EL (cell line): ENCODE measurements at places on chromosomes 13 and 19.

DNA sequence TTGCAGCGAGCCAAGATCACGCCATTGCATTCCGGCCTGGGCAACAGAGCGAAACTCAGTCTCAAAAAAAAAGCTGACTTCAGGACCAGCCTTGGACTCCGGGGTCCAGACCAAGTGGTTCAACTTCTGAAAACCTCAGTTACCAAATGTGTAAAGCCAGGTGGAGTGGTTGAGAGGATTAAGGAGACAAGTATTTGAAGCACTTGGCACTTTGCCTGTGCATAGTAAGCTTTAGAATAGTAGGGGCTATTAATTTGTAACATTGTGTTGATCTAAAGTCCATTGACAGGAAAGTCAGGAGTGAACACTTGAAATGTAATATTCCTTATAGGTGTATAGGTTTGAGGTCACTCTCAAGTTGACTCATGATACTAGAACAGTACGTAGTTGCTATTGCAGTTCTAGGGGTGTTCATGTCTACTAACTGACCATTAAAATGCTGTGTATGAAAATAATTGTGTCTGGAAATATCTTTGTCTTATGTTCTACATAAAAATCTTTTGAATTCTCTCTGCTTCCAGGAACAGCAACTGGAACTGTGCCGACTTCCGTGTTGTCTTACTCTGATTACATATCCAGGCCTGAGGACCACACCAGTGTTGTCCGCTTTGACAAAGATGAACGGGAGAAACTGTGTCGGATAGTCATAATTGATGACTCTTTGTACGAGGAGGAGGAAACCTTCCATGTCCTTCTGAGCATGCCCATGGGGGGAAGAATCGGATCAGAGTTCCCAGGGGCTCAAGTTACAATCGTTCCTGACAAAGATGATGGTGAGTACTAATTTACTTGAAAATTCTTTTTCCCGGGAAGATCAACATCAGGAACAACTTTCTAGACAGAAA lies 97.4 kb downstream of the FREM2 start:
- no peak for DNase-seq

- no peak for DNase-seq
Measured at GRCh38 chr13:46662690-46663089, 109.7 kb downstream of the LRCH1 start.

GRCh38 chr19:16620584-16620983 lies 7.4 kb downstream of the MED26 start:
- no peak for DNase-seq

DNA sequence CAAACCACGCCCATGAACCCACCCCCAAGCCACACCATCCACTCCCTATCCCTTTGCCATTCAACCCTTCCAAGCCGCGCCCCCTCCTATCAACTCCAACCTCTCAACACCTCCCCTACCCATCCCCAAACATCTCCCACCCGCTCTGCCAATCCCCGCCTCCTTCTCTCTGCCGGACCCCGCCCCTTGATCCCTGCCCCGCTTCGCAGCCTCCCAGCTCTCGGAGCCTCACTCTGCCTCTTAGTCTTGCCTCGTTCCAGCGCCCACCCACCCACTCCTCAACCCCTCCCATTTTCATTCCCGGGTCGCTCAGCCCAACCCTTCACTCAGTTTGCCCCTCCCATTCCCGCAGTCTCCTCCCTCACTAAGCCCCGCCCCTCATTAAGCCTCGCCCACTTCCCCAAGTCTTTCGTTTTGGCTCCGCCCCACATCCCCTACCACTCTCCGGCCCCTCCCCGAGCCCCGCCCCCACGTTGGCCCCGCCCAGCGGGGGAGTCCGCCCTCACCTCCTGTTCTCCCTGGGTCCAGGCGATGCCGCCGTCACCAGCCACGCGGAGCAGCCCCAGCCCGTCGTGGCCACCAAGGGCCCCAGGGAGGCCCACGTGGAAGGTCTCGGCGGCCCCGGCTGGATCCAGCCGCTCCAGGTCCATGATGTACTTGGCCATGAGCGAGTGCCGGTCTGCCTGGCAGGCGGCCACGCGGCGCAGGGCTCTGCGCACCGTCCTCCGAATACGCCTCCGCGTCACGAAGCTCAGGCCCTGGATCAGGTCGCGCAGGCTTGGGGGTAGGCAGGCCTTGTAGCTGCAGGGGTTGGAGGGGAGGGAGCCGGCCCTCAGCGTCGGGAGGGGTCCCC lies 5.7 kb downstream of the JAK3 start:
- DNase-seq = peak; percentile 87

GRCh38 chr19:50820086-50820485 lies 3.5 kb downstream of the KLK1 start:
- DNase-seq = no peak
